Activated naive CD8-positive, alpha-beta T cell treated with anti-CD3 and anti-CD28 coated beads, Interleukin-2, amount 10 ng/mL, durations not matched to agents 7 days and 5 days (primary cell): ENCODE measurements at places on chromosomes 12 and 14. TPM values are rescaled to one million over a fixed set of nuclear protein-coding genes. Genes with fewer than 3 reads are reported as not detected.

DNA sequence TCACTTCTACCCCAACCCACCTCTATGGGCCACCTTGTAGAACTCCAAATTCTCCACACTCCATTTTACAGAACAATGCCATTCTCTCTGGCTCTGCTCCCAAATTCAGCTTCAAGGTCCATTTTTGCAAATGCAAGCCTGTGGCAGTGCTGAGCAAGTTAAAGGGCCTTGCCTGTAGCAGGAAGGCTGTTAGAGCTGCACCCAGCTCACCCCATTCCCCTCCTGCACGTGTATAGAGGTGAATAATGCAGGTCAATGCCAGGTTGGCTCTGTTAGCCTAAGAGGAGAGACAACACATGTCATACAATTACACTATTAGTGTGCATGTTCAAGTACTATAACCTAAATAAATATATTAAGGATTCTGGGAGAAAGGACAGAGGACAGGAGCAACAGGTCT, 120.4 kb downstream of the TBX5 start:
- H3K4me3 ChIP-seq = no peak overlapping the region
- no peak for DNase-seq
- H3K27ac ChIP-seq = no peak overlapping the region

GRCh38 chr14:65302571-65303189, 109.8 kb upstream of the FUT8 start:
- H3K27ac ChIP-seq = peak overlapping the region; percentile 94
- peak; percentile 60 for DNase-seq
- peaks cover 19% of the 10 kb centered on the region for H3K36me3 ChIP-seq

DNA sequence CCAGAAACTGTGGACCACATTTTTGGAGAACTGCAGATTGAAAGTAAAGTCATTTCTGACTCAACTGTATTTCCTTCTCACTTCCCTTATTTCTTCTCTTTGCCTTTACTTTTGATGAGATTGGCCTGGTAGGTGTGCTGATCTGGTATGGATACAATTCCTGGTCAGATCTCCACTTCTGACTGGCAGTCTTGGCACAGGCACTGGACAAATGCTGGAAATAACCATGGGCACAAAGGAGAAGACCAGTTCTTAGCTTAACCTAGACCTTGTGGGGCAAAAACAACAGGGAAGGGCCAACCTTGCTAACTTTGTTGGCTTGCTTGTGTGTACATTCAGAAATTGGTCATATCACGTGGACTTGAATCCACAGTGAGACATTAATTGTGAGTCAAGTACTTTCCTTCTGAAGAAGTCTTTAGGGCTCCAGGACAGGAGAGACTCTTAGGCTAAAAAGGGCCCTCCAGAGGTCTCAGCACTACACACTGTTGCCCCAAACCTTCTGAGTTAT, 75.0 kb downstream of the DIP2B start:
- peaks cover 11% of the 10 kb centered on the region for H3K4me1 ChIP-seq
- no peak overlapping the region for H3K27ac ChIP-seq
- no peaks in the 10 kb centered on the region for H3K27me3 ChIP-seq
- H3K4me3 ChIP-seq = no peak overlapping the region

Gene SLC8A3
- total RNA-seq = not detected

DNA sequence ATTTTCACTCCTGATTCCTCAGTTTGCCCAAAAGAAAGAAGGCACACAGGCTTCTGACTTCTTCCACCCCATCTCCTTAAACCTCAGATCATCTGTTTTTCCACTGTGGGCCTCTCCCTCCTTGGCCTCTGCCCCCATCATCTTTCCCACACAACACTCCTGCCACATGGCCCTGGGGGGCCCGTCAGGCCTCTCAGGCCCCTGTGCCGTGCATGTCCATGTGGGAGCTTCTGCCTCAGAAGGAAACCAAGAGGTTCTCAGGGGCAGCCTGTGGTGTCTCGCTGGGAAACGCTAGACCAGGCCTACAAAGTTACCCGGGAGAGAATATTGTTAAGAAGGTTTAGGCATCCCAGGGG, 8.0 kb downstream of the KLHL33 start:
- peak overlapping the region; percentile 94 for H3K27ac ChIP-seq
- DNase-seq = peak; percentile 41
- peak overlapping the region; percentile 83 for H3K4me3 ChIP-seq
- H3K36me3 ChIP-seq = peaks cover 15% of the 10 kb centered on the region
- peaks cover under 1% of the 10 kb centered on the region for H3K27me3 ChIP-seq

GRCh38 chr14:88209273-88209672, 113.8 kb downstream of the KCNK10 start:
- no peak overlapping the region for H3K27ac ChIP-seq
- H3K36me3 ChIP-seq = no peaks in the 10 kb centered on the region
- no peaks in the 10 kb centered on the region for H3K4me1 ChIP-seq
- no peak for DNase-seq
- peaks cover 9% of the 10 kb centered on the region for H3K27me3 ChIP-seq

Gene PLBD1
- total RNA-seq = 1.1 TPM

GRCh38 chr12:11884116-11884515, 186.6 kb upstream of the BCL2L14 start:
- no peak for DNase-seq
- H3K36me3 ChIP-seq = peaks cover 65% of the 10 kb centered on the region
- H3K4me1 ChIP-seq = peaks cover 9% of the 10 kb centered on the region
- H3K27ac ChIP-seq = no peak overlapping the region

Gene TNS2
- total RNA-seq = 1.9 TPM

Gene GNPNAT1
- 9.7 TPM for total RNA-seq

Gene MSI1
- total RNA-seq = not detected

DNA sequence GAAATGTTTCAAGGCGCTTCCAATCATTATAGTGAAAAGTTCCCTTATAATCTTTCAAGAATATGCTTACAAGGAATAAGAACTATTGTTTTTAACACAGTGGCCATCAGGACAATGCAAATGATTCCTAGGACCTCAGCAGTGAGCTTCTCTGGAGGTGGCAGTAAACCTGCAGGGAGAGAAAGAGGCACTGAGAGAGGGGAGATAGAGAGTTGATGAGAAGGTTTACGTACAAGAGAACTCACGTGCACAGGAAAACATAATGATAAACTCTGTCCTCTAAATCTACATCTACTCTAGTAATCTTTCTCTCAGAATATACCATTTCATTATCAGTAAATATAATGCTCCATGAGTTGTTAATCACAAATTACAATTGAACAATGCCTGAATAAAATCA, 715 bp downstream of the KLRC4 start:
- DNase-seq = no peak
- H3K4me1 ChIP-seq = peaks cover 34% of the 10 kb centered on the region
- peaks cover 16% of the 10 kb centered on the region for H3K36me3 ChIP-seq
- no peaks in the 10 kb centered on the region for H3K27me3 ChIP-seq

Gene ABCC9
- total RNA-seq = not detected

GRCh38 chr14:72275242-72275641, 343.0 kb downstream of the RGS6 start:
- no peaks in the 10 kb centered on the region for H3K4me1 ChIP-seq
- H3K27me3 ChIP-seq = peaks cover 5% of the 10 kb centered on the region
- H3K36me3 ChIP-seq = no peaks in the 10 kb centered on the region

- H3K4me3 ChIP-seq = no peak overlapping the region
- no peak overlapping the region for H3K27ac ChIP-seq
- H3K27me3 ChIP-seq = no peaks in the 10 kb centered on the region
- H3K4me1 ChIP-seq = peaks cover 1% of the 10 kb centered on the region
Measured at GRCh38 chr12:55760663-55761062, 17.7 kb downstream of the GDF11 start.

Gene SSTR1
- not detected for total RNA-seq

Gene LRIG3
- total RNA-seq = not detected

GRCh38 chr12:130762319-130762675, 46.2 kb upstream of the RIMBP2 start:
- peak overlapping the region; percentile 23 for H3K4me3 ChIP-seq
- no peak for DNase-seq
- peaks cover 20% of the 10 kb centered on the region for H3K4me1 ChIP-seq

- H3K27ac ChIP-seq = no peak overlapping the region
- H3K36me3 ChIP-seq = no peaks in the 10 kb centered on the region
- H3K4me3 ChIP-seq = no peak overlapping the region
- peaks cover 3% of the 10 kb centered on the region for H3K27me3 ChIP-seq
- no peaks in the 10 kb centered on the region for H3K4me1 ChIP-seq
Measured at GRCh38 chr14:96625426-96625985, 123.3 kb downstream of the PAPOLA start.

Gene GPR84
- total RNA-seq = 0.39 TPM
